ENCODE measurements at places on chromosomes 1 and 21.
A peak's percentile ranks its signal among the peaks of the same experiment; 100 is the strongest.

DNA sequence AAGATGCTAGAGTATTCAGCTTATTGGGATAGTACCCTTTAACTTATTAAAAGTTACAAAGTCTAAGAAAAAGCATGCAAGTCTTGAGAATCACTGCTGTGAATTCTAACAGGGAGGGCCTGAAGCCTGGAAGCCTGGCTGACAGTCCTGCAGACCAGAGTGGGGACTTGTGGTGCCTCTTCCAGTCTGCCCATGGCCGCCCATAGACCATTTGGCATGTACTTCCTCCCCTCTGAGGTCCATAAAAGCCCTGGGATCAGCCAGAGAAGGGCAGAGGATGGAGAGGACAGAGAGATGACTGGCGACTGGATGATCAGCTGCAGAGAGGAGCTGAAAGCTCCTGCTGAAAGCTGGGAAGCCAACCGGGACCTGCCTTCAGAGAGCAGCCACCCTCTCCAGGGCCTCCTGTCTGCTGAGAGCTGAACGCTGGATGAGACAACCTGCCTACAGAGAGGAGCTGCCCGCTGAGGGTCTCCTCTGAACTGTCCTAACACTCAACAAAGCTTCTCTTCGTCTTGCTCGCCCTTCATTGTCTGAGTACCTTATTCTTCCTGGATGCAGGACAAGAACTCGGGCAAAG lies 12.5 kb upstream of the SLC1A7 start:
- no peak for DNase-seq

- DNase-seq: peak; percentile 75
Measured at GRCh38 chr1:20633190-20634064, at the start of gene PINK1. Gene PINK1 (plus strand): TSS chr1:20633458. CDS start chr1:20633549, 91 bp downstream.

DNA sequence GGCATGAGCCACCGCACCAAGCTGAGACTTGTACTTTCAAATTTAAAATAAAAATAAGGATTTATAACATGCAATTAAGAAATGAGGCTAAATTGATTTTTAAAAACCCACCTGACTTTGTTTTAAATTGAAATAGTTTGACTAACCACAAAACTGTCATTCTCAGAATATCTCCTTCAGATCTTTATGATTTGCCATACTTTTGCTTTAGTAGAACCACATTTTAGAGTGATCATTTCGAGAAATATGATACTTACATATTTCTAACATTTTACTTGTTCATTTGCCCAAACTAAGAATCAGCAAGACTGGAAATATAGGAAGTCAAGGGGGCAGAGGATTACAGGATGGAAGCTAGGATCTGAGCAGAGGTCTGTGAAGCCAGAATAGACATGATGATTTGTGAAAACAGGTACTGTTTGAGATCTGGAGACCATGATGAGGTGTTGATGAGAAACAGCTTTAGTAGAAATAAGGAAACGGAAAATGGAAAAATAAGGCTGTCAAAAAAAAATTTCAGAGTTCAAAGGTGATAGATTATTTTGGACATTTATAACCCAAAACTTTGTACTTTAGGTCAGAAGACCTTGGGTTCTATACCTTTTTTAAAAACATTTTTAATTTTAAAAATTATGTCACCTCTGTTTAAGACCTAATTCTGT lies 44.8 kb downstream of the GIPC2 start:
- no peak for DNase-seq

DNA sequence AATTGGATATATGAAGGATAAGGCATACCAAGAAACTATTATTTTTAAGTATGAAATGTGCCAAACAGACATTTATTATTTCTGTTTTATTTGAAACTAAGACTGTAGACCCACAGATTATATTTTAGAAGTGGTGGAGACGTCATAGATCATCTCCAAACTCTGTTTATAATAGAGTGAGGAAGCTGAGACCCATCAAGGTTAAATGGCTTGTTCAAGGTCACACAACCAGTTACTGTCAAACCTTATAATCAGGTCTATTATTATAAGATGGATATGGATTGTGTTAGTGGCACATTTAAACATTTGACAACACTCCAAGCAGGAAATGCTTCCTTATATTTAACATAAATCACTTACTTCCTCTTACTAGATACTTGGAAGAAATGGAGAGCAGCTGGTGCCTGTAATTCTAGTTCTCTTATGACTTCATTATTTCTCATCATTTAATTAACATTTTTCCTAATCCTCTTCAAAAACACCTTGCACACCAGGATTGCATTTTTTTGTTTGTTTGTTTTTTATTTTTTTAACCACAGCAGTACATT lies 117.0 kb downstream of the NEK7 start:
- no peak for DNase-seq

DNA sequence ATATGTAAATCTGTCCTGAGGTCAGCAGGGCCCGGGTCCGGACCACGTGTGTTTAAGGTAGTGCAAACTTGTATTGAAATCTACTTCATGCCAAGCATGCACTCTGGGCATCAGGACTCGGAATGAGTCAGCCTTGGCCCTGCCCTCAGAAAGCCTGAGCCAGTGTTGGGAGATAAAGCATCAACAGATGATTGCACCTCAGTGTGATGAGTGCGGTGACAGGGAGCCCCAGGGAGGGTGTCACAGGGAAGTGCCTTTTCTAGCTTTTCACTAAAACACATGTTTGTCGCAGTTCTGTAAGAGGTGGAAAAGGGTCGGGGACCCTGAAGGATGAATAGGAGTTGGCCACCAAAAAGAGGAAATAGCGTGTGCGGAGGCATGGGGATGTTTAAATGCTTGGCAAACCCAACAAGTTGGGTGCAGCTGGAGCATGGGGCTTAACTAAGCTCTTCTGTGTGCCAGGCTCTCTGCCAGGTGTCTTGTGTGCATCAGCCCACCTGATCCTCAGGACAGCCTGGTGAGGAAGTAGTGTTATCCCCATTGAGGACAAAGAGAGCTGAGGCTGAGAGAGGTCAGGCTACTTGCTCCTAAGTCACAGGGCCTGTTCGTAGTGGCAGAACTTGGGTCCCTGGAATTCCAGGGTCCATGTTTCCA lies 48.2 kb upstream of the EPB41 start:
- DNase-seq: no peak

GRCh38 chr1:47991673-47992072 lies 5.5 kb downstream of the TRABD2B start:
- DNase-seq: no peak

GRCh38 chr1:218336328-218336727 lies 8.8 kb upstream of the TGFB2 start:
- no peak for DNase-seq

DNA sequence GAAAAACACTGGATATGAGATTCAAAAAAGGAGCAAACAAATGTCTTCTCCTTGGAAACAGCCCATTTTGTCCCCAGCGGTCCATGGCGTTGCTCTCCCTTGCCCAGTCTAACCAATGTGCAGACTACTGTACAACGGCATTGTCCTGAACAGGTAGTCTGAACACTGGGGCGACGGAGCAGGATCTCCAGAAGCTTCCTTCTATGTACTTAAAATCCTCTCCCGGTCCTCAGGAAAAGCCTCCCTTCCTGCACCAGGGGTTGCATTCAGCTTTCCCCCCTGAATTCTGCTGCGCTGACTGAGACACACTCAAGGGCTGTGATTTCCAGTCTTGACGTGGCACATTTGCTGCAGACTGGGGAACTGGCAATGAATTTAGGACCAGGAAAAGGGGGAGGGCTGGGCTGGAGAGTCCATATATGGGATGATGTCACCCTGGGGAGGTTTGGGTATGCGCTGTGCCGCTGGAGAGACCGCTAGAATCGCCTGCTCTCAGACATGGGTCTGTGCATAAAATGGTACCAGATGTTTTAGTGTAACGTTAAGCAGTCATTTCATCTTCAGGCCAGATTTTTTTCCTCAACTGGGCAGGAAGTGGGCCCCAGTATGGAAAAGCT lies 275.9 kb upstream of the C1orf105 start:
- DNase-seq: no peak

DNA sequence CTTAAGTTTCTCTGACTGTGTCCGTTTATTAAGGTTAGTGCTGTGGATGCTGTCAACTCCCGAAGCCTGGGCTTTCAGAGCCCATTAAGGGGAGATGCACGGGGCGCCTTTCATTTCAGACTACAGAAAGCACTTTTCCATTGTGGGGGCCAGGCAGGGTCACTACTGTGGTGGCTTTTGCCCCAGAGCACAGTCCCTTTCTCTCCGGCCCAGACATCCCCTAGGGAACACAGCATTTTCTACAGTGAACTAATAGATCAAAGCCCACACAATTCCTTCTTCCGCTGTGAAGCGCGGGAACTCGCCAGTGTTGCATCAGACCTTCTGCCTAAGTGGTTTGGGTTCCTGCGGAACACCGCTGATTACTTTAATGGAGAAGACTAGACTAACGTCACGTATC lies 26.8 kb upstream of the MAP1LC3C start:
- no peak for DNase-seq

GRCh38 chr1:28326984-28327383 lies 1.9 kb upstream of the MED18 start:
- DNase-seq: no peak

DNA sequence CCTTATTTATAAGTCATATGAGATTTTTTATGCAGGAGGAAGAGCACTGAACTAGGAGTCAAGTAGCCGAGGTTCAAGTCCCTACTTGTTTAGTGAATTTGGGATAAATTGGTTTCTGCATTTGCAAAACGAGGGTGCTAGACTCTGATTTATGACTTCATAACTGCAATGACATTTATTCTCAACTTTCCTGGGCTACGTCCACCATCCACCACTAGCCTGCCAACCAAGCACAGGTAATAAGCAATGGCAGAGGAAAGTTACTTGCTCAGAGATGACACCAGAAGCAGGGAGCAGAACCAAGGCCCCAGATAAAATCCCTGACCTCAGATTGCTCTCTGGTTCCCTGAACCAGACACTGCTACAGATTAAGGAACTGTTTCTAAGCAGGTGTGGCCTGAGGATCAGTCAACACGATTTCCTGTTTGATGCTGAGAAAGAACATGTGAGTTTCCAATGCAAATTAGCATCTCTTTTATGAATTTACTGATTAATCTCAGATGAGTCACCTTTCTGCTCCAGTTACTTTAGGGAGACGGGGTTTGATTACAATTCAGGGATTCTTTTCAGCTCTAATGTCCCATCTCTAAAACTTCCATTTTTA lies 52.7 kb downstream of the PLPP3 start:
- no peak for DNase-seq

- no peak for DNase-seq
Measured at GRCh38 chr1:215146240-215146975, 63.9 kb downstream of the KCNK2 start.

- DNase-seq: no peak
Measured at GRCh38 chr1:233252441-233252840, 43.1 kb downstream of the PCNX2 start.

- no peak for DNase-seq
Measured at GRCh38 chr1:178485541-178485981, 11.2 kb downstream of the CLEC20A start.

- no peak for DNase-seq
Measured at GRCh38 chr1:27233667-27234048, 774 bp upstream of the WDTC1 start.

GRCh38 chr1:40059338-40059959 lies 18.9 kb downstream of the CAP1 start:
- no peak for DNase-seq

- DNase-seq: no peak
Measured at GRCh38 chr1:203990118-203990517, 82.8 kb upstream of the SOX13 start.

- DNase-seq: no peak
Measured at GRCh38 chr1:23732363-23733224, 10.7 kb upstream of the ELOA start.

GRCh38 chr21:27550287-27550686 lies 583.4 kb upstream of the ADAMTS5 start:
- no peak for DNase-seq

DNA sequence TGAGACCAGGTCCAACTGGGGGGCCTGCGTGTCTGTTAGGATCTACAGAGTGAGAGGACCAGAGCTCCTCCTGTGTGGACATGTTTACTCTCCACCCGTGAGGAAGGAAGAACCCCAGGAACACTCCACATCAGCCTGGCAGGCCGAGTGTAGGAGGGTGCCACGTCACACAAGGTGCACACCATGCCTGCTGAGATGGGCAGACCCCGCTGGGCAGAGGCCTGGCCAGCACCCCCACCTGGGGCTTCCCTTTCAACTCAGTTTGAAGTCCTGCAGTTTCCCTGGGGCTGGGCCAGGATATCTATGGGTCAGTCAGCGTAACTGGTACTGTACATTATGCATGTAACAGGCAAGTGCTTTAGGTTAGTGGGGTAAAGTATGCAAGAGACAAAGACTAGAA lies 30.1 kb upstream of the PCBP3 start:
- DNase-seq: no peak

- DNase-seq: no peak
Measured at GRCh38 chr1:193988885-193989284, 802.5 kb upstream of the B3GALT2 start.

- no peak for DNase-seq
Measured at GRCh38 chr1:164659621-164660411, 100.8 kb downstream of the PBX1 start.

- DNase-seq: no peak
Measured at GRCh38 chr1:241531195-241532161, 700 bp upstream of the KMO start.

DNA sequence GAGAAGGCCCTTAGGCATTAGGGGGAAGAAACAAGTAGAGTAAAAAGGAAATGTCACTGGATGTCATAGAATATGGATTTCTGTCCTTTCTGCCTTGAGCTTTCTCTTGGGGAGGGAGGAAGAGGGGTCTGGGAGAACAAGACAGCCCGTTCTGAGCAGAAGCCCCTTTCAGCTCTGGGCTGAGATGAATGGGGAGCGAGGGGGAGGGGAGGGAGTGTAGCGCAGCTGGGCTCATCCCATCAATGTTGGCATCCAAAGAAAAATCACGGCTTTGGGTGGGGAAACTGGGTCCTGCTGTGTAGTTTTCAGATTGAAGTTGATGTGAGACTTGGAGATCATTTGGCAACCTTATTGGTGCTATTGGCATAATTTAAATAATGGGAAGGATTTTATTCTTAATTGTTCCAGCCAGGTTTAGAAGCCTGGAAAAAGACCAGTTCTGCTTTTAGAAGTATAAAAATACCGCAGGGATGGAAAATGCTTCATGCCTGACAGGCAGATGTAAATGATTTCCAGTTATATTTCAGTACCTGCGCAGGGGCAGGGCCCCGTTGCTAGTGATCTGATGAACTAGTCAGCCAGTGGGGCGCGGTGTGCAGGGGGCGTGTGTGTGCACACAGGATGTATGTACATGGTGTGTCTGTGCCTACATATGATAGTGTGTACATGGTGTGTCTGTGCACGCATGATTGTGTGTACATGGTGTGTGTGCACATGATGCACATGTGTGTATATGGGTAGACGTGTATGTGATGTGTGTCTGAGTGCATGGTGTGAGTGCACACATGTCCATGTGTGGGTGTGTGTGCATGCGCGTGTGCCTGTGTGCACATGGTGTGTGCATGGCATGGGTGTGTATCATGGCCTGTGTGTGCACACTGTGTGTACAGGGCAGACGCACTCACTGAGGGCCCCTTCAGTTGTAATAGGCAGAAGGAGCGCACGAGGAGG lies 36.0 kb downstream of the ABCG1 start:
- peak; percentile 62 for DNase-seq

GRCh38 chr1:230306169-230306568 lies 120.0 kb downstream of the PGBD5 start:
- no peak for DNase-seq

- DNase-seq: no peak
Measured at GRCh38 chr1:200207711-200208126, 180.2 kb downstream of the NR5A2 start.

- DNase-seq: no peak
Measured at GRCh38 chr1:47887060-47887459, 110.1 kb downstream of the TRABD2B start.

- DNase-seq: no peak
Measured at GRCh38 chr1:165525708-165526107, 18.1 kb upstream of the LRRC52 start.
